OCI-LY7 (cell line): ENCODE measurements at places on chromosomes 5 and 9.

DNA sequence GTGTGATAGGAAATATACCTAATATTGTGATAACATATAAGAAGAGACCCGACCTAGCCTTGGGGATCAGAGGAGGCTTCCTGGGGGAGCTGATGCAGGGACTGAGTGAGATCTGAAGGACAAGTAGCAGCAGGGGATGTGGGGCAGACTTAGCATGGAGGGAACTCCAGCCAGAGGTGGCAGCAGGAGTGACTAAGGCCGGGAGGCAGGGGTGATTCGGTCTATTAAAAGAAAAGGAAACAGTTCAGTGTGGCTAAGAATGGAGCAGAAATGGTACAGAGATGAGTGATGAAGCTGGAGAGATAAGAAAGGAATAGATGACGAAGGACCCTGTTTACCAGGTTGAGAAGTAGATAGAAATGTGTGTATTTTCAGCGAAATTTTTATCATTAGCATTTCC, 408.8 kb downstream of the ENC1 start:
- no peak for DNase-seq

DNA sequence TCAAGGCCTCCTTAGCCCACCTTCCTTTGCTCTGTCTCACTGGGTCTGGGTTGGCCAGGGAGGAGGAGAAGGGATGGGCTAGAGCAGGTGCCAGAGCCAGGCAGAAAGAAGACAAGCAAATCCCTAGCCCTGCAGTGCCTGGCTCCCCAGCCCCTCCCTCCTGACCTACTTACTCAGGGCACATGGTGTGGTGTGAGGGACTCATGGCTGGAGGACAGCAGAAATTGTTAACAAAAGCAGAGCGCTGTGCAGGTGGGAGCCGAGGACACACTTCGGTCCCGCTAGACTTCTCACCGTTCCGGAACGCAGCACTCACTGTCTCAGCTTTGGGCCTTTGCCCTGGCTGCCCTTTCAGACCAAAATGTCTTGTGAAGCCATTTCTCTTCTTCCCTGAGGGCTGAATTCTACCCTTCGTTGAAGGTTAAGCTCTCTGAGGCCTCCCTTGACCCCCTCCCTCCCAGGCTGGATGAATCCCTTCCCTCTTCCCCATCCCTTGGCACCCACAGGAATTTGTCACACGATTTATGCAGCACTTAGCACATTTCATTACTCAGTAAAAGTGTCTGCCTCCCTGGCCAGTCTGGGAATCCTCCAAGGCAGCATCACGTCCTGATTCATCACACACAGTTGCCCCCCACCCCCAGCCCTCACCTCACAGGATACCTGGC, 263.9 kb upstream of the TRPC7 start:
- no peak for DNase-seq

DNA sequence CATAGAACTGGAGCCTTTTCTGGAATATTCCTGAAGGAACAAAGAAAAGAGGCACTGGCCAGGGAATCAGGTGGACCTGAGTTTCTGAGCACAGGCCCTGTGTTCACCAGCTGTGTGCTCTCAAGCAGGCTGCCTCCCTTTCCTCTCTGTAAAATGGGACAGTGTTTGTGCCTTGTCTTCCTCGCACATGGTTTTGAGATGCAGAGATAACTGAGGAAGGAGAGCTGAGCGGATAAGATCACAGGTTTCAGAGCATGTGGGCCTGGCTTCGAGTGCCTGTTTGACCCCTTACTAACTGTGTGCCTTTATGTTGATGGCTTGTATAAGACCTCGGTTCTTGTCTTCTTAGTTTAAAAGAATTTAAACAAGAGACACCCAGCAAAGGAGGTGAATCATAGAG, 46.2 kb upstream of the HAND1 start:
- DNase-seq: no peak

DNA sequence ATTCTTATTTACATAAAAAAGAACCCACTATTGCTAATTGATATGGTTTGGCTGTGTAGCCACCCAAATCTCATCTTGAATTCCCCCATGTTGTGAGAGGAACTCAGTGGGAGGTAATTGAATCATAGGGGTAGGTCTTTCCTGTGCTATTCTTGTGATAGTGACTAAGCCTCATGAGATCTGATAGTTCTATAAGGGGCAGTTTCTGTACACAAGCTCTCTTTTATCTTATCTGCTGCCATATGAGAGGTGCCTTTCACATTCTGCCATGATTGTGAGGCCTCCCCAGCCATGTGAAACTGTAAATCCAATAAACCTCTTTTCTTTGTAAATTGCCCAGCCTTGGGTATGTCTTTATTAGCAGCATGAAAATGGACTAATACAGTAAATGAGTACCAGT, 58.2 kb upstream of the PRR16 start:
- no peak for DNase-seq

DNA sequence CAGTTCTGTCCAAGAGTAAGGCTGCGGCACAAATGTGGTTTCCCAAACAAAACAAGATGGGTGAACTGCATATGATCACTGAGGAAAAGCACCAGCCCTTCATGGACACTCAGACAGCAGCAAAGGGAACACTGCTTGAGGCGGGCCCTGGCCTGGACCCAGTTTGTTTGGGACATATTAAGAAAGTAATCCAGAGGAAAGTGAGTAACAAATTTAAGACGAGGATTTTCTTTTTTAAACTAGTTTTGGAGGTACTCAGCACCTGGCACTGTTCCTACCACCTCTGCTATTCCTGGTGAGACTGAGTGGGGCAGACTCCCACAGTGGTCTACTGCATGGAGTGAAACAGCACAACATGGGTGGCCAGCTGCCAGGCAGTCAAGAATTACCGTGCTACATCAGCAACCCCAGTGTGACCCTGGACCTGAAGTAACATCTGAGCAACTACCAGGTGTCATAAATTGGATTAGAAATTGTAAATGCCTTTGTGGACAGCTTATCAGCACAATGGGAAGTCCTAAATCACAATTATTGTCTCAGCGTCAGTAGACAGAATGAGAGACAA, 28.5 kb downstream of the P4HA2 start:
- no peak for DNase-seq

GRCh38 chr5:159536646-159537045, 206.4 kb upstream of the IL12B start:
- no peak for DNase-seq

DNA sequence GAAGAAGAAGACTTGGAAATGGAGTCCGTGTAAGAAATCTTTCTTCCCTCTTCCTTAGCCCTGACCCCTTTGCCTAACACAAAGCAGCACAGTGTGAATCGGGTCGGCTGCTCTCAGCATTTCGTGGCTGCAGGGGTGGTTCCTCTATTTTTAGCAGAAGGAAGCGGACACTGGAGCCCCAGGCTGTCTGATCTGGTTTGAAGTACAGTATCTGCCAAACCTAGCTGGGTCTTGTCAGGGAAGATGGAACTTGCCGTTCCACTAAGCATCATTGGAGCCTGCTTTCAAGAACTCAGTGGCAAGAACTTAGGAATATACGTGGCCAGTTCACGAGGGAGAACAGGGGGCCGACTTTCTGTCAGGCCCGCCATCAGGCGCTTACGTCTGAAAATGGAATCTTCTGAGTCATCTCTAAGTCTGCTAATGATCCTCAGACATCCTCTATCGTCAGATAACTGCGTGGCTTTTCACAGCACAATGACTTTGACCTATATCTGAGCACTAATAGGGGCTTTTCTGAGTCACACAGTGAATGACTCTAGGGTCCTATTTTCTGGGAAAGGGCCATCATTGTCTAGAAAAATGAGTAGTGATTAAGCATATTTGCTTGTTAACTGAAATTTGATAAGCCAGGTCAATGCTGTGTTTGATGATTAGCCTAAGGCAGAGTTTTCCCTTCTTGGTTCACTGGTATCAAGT, 43.3 kb upstream of the NCS1 start:
- DNase-seq: no peak

DNA sequence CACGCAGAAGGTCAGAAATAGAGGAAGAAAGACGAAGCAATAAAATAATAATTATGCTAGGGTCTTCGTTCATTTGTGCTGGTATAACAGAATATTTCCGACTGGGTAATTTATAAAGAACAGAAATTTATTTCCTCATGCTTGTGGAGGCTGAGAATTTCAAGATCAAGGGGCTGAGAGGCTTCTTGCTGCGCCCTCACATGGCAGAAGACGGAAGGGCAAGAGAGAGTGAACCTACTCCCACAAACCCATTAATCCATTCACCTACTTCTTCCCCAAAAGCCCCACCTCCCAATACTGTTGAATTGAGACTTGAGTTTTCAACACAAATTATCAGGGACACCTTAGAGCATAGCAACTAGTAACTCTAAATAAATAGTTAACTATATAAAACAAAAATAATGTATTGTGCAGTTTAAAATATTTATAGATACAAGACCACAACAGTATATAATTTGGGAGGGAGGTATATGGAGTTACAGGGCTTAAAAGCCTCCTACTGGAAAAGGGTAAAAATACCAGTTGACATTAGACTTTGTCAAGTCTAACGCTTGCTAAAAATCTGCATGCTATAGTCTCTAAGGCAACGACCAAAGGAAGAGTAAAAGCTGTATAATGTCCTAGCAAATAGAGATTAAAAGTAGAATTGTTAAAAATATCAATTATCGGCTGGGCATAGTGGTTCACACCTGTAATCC, 40.3 kb upstream of the NAA35 start:
- DNase-seq: peak; percentile 5

DNA sequence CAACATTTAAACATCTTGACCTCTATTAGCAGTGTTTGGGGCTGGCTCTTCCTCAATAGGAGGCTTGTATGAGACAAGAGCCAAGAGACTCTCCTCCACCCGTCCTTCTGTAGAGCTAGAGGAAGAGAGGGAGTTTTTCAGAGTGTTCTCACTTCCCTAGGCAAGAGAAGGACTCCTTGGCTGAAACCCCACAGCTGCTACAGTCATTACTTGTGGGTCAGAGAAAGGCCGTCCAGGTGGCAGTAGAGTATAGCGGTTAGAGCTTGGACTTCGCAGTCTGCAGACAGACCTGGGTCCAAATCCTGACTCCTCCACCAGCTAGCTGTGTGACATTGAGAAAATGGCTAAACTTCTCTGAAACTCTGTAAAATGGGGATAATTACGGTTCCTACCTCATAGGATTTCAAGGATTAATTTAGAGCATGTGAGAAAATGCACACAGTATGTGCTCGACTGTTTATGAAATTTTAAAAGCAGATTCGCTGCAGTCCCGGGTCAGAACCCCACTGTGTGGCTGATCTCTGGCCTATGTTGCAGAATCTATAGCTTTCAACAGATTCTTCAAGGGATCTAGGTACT, 80.8 kb upstream of the ARAP3 start:
- DNase-seq: no peak

DNA sequence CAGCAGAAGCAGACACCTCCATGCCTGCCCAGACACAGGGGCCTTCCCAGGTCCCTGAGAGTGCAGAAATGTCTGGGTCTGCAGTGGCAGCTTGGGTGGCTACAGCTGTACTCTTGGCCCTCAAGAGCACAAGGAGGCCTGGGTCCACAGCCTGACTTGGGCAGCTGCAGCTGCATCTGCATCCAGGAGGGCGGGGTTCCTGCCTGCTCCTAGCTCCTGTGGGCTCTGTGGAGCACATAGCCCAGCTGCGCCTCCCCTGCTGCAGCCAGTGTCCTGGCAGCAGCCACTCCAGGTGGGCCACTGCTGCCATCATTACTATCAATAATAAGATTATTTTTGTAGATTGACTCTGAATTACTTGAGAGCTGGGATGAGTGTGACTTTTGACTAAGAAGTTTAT, 162.0 kb upstream of the PTCH1 start:
- no peak for DNase-seq

DNA sequence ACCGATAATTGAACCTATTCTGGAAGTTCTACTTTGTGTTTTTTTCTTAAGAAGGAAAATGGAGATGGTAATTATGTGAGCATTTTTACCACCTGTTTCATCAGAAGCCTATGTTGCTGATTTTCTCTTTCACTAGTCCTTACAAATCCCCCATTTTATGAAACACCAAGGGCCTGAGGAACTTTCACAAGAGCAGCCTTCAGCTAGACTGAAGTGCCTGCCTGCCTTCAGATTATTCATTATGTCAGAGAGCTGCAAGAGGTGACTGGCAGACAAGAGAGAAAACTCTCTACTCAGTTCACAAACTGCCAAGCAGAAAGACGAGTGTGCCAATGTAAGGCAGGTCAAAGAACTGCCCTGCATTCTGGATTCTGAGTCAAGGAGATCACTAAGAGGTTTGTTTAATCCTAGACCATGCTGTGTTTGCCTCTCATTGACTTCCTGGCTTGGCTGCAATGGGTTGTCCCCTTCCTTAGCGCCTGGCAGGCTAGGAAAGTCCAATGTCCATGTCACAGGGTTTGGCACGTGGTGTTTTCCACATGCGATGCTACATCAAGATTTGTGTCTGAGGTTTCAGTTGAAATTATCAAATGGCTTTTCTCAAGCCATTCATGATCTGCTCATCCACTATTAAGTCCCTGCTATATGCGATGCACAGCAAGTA, 143.3 kb downstream of the CDC42SE2 start:
- no peak for DNase-seq

- no peak for DNase-seq
These were observed 783 bp upstream of the ZFR start for GRCh38 chr5:32445287-32445758.

GRCh38 chr5:90293931-90294330, 115.6 kb downstream of the CETN3 start:
- DNase-seq: no peak
